ENCODE measurements at places on chromosomes 1 and 21.
A peak's percentile ranks its signal among the peaks of the same experiment; 100 is the strongest.

- DNase-seq: no peak
These were observed 20.0 kb downstream of the S100A6 start for GRCh38 chr1:153515504-153516394.

- DNase-seq: no peak
These were observed 397.2 kb downstream of the KCNH1 start for GRCh38 chr1:210736713-210737112.

DNA sequence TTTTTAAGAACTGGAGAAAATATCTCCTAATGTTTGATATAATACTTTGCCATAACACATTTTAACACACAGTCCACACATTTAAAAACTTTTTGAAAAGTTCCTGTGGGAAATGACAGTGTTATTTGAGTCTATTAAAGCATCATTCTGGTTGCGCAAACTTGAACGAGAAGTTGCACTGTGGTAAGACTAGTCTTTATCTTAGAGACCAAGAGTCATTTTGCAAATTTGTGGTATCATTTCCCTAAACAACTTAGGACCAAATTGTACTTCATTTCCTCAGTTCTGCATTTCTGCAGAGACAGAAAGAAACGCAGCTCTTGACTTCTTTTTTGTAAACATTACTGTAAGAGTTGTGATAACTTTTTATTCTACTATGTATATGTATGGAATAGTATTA lies at the start of gene RGS18:
Gene RGS18 (plus strand): TSS at position 282 of the 400 bp plus-strand sequence. CDS start 176 bp downstream, outside the sequence.
- no peak for DNase-seq

GRCh38 chr1:151940541-151940940 lies 31.2 kb upstream of the THEM4 start:
- no peak for DNase-seq

DNA sequence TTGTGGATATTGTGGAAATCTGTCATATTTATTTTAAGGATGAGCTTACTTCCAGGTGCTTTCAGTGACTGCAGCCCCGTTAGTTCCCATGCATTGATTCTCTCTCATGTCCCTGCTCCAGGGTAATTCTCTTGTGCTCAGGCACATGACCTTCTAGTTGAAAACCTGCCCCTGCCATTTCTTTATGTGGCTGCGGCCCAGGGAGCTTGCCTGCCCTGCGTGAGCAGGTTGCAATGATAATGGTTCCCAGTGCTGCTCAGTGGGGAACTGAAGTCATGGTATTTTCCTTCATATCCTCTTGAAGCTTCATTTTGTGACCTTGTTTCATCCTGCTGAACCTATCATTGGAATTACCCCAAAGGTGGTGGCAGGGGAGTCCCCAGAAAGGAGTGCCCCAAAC lies 229.8 kb downstream of the DISC1 start:
- DNase-seq: no peak

DNA sequence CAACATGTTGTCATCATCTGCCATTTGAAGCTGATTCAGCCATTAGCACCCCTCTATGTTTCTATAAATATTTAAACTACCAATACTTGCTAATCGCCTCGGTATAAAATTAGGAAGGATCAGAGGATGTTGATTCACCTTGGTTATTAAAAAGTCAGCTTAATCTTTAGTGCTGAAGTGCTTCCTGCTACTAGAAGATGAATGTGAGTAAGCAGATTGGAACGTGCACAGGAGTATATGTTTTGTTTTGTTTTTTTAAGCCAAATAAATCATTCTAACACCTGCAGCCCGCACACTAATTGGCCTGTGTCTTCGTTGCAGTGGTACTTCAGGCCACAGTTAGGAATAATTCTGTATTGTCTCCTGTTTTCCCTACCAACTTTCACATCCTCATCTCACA lies 485.7 kb downstream of the AJAP1 start:
- DNase-seq: no peak

DNA sequence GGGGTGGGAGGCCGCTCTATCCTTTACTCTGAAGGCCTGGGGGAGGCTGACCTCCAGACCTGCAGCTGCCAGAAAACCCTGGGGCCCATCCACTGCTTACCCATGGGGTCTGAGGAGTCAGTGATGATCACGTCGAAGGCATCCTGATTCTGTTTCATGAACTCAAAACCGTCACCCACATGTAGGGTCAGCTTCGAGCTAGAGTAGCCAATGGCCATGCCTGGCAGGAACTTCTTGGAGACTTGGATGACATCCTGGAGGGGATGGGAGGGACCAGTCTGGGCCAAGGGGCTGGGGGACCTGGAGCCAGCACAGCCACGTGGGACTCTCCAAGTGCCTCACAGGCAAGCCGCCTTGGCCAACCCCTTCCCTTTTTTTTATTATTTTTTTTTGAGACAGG lies 3.3 kb downstream of the SRM start:
- no peak for DNase-seq

DNA sequence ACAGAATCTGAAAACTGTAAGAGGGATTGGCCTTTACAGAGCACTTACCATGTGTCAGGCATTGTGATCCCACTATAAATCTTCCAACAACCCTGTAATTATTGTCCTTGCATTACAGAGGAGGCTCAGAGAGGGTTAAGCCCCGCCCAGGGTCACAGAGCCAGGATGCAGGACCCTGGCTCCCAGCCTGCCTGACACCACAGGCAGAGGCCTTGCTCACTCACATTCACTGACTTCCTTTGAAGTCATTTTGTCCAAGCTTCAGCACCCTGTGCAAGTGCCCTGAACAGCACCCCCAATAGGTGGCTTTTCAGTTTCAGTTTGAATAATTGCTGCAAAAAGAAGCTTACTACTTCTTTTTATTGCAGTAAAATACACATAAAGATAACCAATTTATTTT lies 256.8 kb upstream of the NFIA start:
- DNase-seq: no peak

DNA sequence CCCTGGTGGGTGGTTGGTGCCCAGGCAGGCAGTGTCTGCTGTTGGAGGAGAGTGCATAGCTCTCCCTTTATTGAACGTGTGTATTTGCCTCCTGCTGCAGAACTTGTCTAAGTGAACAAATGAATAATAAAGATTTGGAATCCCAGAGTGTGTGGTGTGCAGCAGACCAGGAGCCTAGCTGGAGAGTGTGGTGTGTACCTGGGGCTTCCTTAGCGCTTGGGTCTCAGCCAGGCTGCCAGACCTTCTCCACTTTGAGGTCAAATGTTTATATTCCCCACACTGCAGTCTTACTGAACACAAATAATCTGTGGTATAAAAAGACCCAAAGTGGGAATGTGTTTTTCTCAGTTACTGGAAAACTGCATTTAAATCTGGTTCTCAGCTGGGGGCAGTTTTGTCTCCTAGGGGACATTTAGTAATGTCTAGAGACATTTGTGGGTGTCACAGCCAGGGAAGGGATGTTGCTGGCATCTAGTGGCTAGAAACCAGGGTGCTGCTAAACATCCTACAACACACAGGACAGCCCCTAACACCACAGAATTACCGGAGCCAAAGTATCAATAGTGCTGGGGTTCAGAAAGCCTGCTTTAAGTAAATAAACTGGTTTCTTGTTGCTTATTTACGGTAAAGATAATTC lies 23.6 kb downstream of the SLC37A1 start:
- no peak for DNase-seq

DNA sequence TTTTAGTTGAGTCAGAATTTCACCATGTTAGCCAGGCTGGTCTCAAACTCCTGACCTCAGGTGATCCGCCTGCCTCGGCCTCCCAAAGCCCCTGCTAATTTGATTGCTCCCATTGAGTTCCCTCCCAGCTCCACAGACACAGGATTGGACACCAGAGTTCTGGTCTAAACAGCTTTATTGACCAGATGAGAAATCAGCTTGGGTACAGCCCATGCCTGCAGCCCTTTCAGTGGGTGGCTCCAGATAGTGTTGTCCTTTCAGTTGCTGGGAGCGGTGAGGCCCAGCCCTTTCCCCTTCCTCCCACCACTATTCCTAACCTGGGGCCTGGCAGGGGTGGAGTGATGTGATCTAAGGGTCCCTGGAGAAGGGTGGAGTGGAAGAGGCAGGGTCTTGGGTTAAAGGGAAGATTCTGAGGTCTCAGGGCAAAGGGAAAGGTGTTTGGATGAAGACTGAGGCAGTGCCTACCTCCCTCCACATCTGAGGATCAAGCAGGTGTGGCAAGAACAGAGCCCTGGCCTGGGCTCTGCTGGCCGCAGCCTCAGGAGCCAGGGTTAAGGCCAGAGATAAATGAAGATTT lies 14.5 kb upstream of the PHLDA3 start:
- DNase-seq: no peak

GRCh38 chr21:38402291-38402690 lies 96.0 kb downstream of the ERG start:
- DNase-seq: no peak

GRCh38 chr1:234617986-234618736 lies 8.2 kb upstream of the IRF2BP2 start:
- DNase-seq: no peak

DNA sequence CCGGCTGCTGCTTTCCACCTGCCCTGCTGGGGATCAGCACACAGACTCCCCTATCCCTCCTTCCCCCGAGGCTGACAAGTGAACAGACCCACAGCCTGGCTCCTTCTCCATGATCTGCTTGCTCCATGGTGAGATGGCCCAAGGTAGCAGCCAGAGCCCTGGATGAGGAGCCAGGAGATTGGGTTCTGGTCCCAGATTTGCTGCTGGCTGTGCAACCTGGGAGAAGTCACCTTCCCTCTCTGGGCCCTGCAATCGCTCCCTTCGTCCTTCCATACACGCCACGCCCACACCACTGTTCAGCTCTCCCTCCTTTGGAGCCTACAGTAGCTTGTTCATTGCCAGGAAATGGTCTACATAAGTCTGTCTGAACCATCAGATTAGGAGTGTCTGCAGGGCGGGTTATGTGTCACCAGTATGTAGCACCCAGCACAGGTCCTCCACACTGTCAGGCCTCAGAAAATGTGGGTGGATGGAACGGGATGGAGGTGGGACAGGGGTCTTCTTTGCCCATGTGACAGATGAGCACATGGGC lies 9.2 kb upstream of the EPHA8 start:
- DNase-seq: no peak

DNA sequence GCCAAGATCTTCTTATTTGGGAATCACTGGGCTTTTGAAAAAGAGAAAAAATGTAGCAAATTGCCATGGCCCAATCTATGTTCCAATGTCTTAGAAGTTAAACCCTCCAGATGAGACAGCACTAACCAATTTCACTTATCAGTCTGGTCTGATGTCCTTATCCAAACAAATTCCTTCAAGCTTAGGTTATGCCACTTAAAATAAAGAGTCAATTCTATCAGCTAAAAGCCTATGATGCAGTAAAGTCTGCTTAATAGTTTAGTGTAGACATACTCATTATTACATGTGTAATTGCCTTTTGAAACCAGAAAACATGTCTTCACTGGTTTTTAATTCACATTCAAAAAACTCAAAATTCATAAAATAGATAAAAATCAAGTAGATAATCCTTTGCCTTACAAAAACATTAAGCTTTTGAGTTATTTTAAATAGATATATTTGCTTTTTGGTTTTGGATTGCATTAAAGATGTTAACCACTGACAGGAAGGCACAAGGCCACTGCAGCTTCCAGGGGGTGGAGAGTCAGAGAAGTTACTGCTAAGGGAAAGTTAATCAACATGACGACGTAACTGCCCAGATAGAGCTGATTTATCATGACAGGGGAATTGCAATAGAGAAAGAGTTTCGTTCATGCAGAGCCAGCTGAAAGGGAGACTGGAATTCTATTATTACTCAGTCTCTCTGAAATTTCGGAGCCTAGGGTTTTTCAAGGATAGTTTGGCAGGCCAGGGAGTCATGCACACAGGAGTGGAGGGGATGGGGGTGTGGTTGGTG lies 106.1 kb downstream of the MAP3K21 start:
- no peak for DNase-seq

GRCh38 chr1:185646202-185646683 lies 87.9 kb upstream of the HMCN1 start:
- DNase-seq: no peak

GRCh38 chr1:44939061-44939460 lies 47.3 kb downstream of the EIF2B3 start:
- no peak for DNase-seq

GRCh38 chr1:62841587-62842169 lies 57.7 kb downstream of the ATG4C start:
- peak; percentile 8 for DNase-seq

DNA sequence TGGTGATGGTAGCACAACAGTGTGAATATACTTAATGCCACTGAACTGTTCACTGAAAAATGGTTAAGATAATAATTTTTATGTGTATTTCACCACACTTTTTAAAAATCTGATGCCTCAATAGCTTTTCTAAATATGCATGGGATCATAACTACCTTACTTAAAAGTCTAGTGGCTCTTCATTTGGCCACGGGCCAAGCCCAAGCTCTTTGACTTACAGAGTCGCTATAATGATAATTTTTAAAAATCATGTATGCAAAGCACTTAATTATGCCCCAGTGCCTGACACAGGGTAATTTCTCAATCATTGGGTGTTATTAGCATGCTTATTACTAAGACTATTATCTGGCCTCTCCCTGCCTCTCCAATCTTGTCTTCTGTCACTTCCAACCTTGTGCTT lies 7.6 kb upstream of the CNN3 start:
- DNase-seq: no peak

DNA sequence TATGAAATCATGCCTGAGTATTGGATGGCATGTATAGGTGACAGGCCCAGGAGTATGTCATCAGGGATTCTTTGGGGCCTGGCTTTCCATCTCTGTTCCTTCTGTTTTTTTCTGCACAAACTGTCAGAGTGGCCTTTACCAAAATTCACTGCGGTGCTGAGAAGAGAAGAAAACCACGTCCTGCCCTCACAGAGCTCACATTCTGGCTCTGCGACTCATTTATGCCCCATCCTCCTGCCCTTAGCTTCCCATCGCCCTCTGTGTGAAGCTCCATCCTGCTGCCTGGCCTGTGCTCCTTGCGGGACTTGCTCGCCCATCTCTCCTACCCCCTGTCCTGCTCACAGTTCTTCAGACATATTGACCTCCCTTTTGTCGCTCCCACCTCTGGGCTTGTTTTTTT lies 73.4 kb downstream of the HUNK start:
- DNase-seq: no peak

DNA sequence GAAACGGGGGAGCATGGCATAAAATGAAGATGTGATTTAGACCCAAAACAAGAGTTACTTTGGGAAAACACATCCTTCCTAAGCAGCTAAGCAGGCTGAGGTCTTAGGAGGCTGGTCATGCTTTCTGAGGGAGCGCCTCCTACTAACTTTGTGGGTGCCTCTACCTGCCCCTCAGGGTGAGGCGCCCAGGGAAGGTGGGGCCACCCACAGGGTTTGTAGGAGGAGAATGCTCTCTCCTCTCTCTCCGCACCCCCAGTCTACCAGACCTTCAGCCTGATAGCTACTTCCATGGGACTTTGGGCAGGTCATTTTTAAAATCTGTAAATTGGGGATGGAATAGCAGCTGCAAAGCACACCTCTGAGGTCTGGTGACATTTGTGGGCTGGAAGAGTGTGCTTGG lies 23.8 kb downstream of the SLC27A3 start:
- DNase-seq: no peak

DNA sequence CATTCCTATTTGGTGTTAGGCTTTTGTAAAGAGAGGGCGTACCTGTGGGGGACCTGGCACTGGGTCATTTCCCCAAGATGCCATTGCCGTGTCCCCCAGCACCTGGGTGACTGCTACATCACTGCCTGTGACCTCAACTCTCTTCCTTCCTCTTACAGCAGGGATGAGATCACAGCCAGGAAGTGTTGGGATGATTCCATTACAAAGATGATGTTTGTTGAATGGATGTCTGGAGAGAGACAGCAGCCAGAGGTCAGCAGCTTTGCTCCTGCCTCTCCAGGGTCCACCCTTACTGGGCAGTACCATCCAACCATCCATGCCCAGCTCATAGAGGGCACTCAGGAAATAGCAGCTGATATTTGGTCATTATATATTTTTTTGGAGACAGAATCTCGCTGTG lies 35.1 kb downstream of the TMEM51 start:
- DNase-seq: no peak
